ENCODE measurements at places on chromosomes 7 and 10.
A peak's percentile ranks its signal among the peaks of the same experiment; 100 is the strongest.

DNA sequence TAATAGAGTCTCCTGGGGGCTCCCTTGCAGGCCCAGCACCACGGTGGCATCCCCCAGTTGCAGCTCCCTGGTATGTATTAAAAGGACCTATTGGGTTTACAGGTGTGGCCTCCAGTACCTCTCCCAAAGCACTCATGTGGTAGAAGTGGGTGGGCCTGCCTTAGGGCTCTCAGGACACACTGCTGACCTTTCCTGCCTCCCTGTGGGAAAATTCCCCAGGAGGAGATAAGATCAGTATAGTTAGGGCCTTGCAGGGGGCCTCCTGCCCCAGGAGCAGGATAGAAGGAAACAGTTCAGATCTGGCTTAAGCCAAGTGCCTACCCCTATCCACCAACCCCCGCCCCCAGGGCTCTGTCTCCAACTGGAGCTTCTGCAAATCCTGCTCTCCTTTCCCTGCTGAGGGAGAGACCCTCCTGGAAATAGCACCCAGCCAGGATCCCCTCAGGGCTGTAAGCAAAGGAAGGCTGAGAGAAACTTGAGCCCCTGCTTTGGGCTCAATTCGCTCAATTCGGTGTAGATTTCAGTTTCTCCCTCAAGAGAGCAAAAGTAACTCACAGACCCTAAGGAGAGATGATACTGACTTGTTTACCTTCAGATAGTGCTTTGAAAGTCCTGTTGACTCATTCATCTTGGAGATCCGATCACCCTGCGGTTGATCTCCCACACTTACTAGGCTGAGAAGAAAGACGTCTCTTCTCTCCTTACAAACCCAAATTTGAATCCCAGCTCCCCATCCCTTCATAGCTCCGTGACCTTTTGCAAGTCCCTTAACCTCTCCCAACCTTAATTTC lies 130.6 kb downstream of the WDR11 start:
- no peak for DNase-seq

- DNase-seq = no peak
Observed at GRCh38 chr10:61359452-61359851, 93.7 kb downstream of the TMEM26 start.

- DNase-seq = no peak
Observed at GRCh38 chr7:42493436-42494198, 256.6 kb upstream of the GLI3 start.

DNA sequence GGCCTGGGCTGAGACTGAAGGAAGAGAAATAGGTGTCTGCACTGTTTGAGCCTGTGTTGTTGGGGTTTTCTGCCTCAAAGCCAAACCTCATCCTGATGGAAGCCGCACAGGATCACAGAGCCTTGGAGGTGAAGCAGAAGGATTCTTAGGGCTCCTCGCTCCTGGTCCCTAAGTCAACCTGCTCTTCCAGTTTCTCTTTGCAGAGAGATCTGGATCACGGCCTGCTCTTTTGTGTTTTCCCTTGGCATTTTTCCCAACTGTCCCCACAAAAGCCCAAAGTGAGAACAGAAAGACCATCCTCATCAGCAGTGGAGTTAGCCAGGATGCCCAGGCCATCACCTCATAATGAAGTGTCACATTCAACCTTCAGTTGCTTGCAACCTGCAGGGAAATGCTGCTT lies 20.3 kb upstream of the PPIA start:
- DNase-seq = no peak

GRCh38 chr7:127954357-127954748 lies 76.9 kb downstream of the LRRC4 start:
- no peak for DNase-seq

DNA sequence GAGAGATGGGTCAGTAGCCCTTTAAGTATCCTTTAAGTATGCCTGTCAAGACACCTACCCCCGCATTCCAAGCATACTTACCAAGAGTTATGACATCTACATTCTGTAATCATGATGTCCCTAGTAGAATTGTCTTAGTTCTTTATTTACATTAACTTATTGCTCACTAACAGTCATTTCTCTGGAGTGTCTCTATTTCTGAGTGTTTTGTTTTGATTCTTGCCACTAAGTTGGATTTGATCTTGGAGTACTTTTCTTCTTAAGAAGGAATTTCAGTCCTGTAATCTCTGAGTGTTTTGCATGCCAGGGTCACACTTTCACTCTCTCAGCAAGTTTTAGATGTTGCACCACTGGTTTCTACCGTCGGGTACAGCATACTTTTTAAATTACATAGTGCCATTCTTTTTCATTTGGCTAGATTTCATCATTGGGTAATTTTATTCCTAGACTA lies 1053.9 kb downstream of the KCNMA1 start:
- DNase-seq = no peak

DNA sequence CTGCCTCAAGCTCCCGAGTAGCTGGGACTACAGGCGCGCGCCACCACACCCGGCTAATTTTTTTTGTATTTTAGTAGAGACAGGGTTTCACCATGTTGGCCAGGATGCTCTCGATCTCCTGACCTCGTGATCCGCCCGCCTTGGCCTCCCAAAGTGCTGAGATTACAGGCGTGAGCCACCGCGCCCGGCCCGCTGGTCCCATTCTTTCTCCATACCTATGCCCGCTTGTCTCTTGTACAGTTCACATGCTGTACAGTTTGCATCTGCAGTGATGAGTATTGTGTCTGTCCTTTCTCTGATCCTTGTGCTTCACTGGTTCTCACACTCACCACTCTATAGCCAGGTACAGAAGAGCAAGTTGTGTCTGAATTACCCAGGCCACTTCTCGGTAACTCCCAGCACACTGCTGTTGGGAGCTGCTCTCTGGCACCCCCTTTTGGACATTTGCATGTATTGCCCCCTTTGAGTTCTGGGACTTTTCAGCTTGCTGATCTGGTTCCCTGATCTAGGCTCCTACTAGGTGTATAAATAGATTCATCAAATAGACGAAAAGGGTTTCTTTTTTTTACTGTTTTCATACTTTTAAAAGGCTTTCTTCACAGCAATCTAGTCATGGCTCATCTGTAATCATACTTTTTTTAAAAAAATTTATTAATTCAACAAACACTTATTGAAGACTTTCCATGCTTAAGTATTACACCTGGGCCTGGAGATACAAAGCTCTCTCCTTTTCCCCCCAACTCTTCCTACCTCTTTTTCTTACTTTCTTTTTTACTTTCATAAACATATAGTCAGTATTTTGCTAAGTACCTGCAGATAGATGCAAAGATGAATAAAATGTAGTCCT lies 53.5 kb downstream of the AOAH start:
- peak; percentile 40 for DNase-seq

GRCh38 chr10:2119316-2119715 lies 382.0 kb upstream of the ADARB2 start:
- DNase-seq = no peak

DNA sequence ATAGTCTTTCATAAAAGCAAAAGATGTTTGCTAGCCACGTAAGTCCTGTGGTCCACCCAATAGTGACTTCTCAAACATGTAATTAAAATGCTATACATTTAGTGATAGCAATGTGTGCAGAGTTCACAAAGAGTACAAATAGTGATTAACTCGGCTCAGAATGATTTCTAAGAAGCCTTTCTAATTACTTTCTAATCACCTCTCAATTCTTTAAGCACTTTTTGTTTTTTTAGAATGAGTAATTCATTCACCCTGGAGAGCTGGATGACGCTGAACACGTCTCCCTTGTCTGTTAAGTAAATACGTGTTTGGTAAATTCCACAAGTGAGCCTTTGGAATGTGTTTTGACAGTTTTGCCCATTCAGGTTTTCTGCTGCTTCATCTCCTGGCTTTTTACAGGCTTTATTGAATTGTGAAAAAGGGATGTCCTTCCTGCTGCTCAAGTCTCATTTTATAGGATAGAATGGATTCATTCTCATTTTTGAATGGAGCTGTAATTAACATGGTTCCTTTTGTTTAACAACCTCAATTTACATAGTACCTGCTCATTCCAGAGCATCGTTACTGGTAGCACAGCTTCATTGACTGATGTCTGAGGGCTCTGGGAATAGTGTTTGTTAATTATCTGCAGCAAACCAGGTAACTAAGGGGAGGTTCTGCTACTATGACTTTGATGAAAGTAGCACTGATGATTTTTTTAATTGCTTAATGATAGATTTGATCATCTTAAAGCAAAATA lies 212.1 kb downstream of the VTI1A start:
- DNase-seq = no peak

DNA sequence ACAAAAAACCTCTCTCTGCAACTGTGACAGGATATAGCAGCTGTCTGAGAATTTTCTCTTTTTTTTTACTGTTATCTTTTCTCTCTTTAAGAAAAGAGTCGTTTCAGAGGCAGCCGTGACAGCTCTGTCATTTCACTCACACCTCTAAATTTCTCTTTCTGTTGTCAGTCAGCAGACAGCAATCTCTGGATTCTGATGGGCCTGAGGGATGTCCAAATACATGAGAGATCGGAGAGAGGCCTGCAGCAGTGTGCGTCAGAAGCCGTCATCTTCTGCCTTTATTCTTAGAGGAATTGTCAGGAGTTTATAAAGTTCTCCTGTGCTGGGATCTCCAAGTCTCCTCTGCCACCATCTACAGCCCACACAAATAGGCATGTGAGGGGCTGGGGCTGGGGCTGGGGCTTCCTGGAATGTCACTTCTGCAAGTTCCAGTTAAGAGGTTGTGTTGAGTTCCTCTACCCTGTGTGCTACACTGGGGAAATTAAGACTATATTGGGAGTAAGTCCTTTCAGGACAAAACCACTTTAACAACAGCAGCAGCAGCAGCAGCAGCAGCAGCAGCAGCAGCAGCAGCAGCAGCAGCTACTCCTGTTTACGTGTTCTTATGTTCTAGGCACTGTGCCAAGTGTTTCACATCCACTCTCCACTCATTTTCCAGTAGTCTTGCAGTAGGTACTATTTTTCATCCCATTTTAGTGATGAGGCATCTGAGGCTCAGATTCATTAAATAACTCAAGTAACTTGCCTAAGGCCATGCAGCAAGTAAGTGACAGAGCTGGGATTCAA lies 541.3 kb downstream of the LRMDA start:
- DNase-seq = no peak

- no peak for DNase-seq
Observed at GRCh38 chr10:84194424-84195043, at the start of gene CDHR1. CDHR1 (plus strand) TSS chr10:84194537; CDS start chr10:84194761, 224 bp downstream.

- DNase-seq = no peak
Observed at GRCh38 chr10:88802523-88803285, at the start of gene LIPM. LIPM (plus strand) TSS chr10:88802730; CDS start chr10:88802897, 167 bp downstream.

- no peak for DNase-seq
Observed at GRCh38 chr10:108404155-108404554, 1239.6 kb upstream of the SORCS1 start.

DNA sequence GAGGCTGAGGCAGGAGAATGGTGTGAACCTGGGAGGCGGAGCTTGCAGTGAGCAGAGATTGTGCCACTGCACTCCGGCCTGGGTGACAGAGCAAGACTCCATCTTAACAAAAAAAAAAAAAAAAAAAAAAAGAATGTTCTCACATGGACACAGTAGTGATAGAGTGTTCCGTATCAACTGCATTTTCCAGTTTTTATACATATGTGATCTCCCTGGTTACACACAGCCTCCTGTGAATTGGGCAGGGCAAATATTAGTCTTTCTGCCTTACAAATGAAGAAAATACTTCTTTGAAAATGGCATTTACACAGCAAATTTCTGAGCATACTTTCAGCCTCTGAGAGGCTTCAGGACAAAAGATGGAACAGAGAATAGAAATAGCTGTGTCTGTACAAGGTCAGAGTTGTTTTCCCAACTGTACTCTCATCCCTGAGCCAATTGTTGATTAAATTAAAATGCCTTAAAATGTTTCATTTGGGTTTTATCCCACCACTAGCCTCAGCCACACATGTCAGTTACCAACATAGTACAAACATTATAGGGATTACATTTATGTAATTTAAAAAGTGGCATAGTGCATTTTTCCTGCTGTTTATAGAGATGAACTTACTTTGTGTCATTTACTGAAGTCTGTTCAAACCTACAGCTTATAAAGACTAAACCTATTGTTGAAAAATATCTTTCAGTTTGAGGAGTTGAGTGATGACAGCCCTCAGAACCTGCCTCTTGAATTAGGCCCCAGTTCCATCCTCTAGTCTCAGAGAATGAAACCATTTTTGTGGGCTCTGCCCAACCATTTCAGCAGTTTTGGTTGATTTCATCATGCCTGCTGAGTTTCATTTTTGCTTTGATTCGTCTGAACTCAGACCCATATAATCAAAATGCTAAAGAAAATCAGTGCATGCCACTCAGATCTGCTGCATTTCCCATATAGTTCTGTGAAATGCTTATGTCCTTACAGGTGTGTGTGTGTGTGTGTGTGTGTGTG lies 609.4 kb upstream of the C7orf33 start:
- DNase-seq = no peak

- no peak for DNase-seq
Observed at GRCh38 chr10:20871970-20872369, 25.1 kb downstream of the NEBL start.

GRCh38 chr7:25262586-25262985 lies 34.3 kb upstream of the NPVF start:
- no peak for DNase-seq

DNA sequence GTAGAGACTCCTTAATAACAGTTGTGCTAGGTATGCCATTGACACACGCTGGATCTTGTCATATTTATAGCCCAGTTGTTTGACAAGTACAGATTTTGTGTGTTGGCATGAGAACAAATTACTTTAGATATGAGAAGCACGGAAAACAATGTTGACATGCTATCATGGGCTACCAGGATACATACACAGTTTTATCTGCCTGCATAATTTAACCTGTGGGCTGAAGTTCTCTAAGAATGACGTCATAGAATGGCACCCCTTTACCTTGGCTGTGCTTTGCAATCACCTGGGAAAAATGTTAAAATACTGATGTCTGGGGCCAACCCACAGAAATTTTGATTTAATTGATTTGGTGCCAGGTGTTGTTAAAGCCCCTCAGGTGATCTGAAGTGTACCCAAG lies 2.8 kb downstream of the PLA2G12B start:
- DNase-seq = no peak

- peak; percentile 38 for DNase-seq
Observed at GRCh38 chr10:101693978-101694673, 844 bp downstream of the FBXW4 start.

GRCh38 chr7:157715938-157716280 lies 379.1 kb downstream of the DNAJB6 start:
- DNase-seq = no peak

DNA sequence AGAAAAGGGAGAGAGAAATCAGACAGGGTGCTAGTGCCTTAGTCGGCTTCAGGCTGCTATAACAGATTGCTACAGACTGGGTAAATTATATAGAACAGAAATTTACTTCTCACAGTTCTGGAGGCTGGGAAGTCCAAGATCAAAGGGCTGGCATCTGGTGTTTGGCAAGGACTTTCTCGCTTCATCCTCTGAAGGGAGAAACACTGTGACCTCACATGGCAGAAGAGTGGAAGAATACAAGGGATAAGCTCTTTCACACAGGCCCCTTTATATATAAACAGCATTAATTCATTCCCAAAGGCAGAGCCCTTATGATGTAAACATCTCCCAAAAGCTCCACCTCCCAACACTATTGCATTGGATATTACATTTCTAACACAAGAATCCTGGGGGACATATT lies 235.5 kb upstream of the INHBA start:
- no peak for DNase-seq

- no peak for DNase-seq
Observed at GRCh38 chr10:110208614-110209453, 1.4 kb downstream of the MXI1 start.

All from T-helper 17 cell (primary cell).